ENCODE measurements at places on chromosomes 12 and 14. TPM values are rescaled to one million over a fixed set of nuclear protein-coding genes. Genes with fewer than 3 reads are reported as not detected.

DNA sequence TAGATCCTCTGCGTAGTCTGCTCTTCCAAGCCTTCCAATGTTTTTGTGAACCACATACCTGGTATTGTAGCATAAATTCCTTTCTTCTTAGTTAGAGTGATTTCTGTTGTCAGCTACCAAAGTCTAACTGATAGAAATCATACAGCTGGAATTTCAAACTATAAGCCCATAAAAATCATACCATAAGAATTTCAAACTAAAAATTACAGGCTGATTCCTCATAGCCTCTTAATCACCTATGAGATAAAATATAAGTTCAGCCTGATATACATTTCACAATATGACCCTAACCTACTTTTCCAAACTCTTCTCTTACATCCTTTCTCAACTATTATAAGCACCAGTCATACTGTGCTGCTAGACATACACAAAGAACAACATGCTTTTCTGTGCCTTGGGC, 64.8 kb downstream of the PTHLH start:
- DNase-seq = no peak
- no peaks in the 10 kb centered on the region for H3K4me1 ChIP-seq
- H3K27ac ChIP-seq = no peak overlapping the region
- no peaks in the 10 kb centered on the region for H3K36me3 ChIP-seq

DNA sequence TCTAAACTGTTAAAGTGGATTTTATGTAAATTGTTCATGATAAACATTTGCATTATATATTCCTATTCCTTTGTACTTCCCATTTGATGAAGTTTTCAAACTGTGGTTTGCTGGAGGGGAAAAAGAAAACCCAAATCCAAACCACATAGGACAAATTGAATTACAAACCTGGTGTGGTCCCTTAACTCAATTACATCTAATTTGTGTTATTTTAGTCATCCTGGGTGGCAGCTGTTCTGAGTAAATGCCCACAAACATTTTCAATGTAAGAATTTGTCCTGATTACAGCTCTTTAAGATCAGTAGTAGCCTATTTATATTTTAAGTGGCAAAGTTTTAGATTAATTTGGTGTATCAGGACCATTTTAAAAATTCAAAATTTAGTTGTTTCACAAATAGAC, 153.9 kb downstream of the RAD51B start:
- H3K4me3 ChIP-seq = no peak overlapping the region
- H3K27ac ChIP-seq = no peak overlapping the region
- H3K36me3 ChIP-seq = no peaks in the 10 kb centered on the region
- DNase-seq = no peak
- no peaks in the 10 kb centered on the region for H3K4me1 ChIP-seq

GRCh38 chr14:100535287-100536120, 51.7 kb downstream of the BEGAIN start:
- no peak overlapping the region for H3K4me3 ChIP-seq
- no peaks in the 10 kb centered on the region for H3K4me1 ChIP-seq
- H3K36me3 ChIP-seq = no peaks in the 10 kb centered on the region
- no peak for DNase-seq
- H3K27me3 ChIP-seq = no peaks in the 10 kb centered on the region

GRCh38 chr12:57623385-57623784, 9.6 kb downstream of the B4GALNT1 start:
- H3K4me3 ChIP-seq = no peak overlapping the region
- no peaks in the 10 kb centered on the region for H3K36me3 ChIP-seq
- DNase-seq = no peak

The GPR84 gene
- not detected for total RNA-seq

The ACVRL1 gene
- not detected for total RNA-seq
